ENCODE measurements at places on chromosomes 1 and 21.

GRCh38 chr1:100178091-100178490 is at the start of gene LRRC39:
LRRC39 (minus strand) TSS chr1:100178256; CDS start chr1:100168516, 9,740 bp downstream.
- no peaks in the 10 kb centered on the region for H3K36me3 ChIP-seq
- no peaks in the 10 kb centered on the region for H3K4me1 ChIP-seq
- H3K4me3 ChIP-seq = no peak within 1 kb of the TSS

GRCh38 chr1:33078030-33078591 is 2.8 kb upstream of the AZIN2 start:
- no peak overlapping the region for H3K27ac ChIP-seq
- peaks cover 2% of the 10 kb centered on the region for H3K4me1 ChIP-seq

GRCh38 chr21:33619726-33620125 is 21.8 kb downstream of the CRYZL1 start:
- H3K4me1 ChIP-seq = peaks cover 2% of the 10 kb centered on the region
- no peaks in the 10 kb centered on the region for H3K27me3 ChIP-seq
- no peak for DNase-seq
- peaks cover 5% of the 10 kb centered on the region for H3K36me3 ChIP-seq
- no peak overlapping the region for H3K4me3 ChIP-seq

DNA sequence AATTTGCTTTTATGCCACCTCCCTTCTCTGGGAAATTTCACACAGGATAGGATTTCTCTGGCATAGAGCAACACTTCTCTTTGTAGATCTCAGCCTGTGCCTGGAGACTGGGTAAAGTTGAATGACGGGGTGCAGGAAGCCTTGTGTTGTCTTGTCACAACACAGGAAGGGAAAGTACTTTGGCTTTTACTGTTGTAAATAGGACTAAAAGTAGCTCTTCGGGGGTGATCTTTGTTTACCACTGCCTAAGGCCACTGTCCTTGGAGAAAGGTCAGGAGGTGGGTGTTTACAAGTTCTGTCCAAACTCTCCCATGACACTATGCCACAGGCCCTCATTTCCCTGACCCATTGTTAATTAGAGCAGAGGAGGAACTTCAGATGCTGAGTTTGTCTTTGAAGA is 139.7 kb downstream of the FGGY start:
- H3K36me3 ChIP-seq = no peaks in the 10 kb centered on the region
- no peaks in the 10 kb centered on the region for H3K27me3 ChIP-seq
- H3K27ac ChIP-seq = peak overlapping the region; percentile 14
- peaks cover 12% of the 10 kb centered on the region for H3K4me1 ChIP-seq
- no peak for DNase-seq
- H3K4me3 ChIP-seq = no peak overlapping the region

DNA sequence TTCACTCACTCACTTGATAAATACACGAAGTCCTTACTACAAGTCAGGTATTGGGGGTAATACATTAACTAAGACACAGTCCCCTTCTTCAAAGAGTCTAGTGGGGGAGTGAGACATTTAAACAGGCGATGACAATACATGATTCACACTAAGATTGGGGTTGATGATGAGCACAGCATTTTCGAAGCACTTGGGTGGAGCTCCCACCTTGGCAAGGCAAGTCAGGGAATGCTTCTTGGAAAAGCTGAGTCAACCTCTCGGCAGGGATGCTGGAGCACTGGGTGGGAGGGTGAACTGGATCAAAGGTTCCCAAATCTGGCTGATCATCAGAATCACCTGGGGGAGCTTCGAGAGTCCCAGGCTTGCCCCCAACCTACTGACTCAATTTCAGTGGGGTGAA is 57.9 kb upstream of the ENAH start:
- no peak overlapping the region for H3K4me3 ChIP-seq
- H3K4me1 ChIP-seq = no peaks in the 10 kb centered on the region
- no peak for DNase-seq
- H3K27me3 ChIP-seq = no peaks in the 10 kb centered on the region

GRCh38 chr1:58446368-58446767 is 100.2 kb downstream of the OMA1 start:
- H3K4me3 ChIP-seq = no peak overlapping the region
- H3K27me3 ChIP-seq = no peaks in the 10 kb centered on the region
- no peaks in the 10 kb centered on the region for H3K36me3 ChIP-seq
- H3K4me1 ChIP-seq = peaks cover 12% of the 10 kb centered on the region

GRCh38 chr1:2144501-2145090 is 50.0 kb downstream of the FAAP20 start:
- peak overlapping the region; percentile 18 for H3K4me3 ChIP-seq
- DNase-seq = no peak
- H3K36me3 ChIP-seq = peaks cover 52% of the 10 kb centered on the region
- H3K4me1 ChIP-seq = no peaks in the 10 kb centered on the region
- H3K27me3 ChIP-seq = no peaks in the 10 kb centered on the region

DNA sequence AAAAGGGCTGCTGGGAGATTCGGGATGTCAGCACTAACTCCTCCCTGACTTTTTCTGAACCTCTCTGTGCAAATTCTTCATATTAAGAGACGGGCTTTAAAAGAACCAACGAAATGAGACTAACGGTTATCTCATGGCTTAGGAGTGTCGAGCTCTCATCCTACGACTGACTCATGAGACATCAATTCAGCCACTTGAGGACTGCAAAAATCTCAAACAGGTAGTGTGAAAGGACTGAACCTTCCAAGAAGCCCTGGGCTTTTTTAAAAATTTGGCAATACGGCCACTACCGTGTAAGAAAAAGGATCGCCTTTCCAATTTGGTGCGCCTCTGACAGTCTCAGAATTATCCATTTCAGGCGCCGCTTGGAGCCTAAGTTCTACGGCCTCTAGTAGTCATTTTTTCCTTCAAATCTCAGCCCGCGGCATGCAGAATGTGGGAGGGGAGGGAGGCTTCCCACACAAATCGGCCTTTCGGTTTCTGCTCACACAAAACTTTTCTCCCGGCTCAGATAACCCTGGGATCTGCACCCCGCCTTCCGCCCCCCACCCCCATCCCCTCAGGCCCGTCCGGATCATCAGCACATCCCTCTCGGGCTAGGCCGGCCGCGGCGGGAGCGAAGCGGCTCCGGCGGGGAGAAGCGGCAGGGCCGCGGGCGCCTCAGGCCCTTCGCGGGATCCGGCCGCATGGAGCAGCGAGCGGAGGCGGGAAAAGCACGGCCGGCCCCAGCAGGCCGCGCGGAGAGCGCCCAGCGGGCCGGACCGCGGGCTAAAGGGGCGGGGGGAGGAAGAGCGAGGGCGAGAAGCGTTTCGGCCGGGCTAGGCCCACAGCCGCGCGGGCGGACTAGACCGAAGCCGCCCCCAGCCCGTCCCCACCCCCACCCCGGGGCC is 618 bp downstream of the HNRNPR start:
- no peaks in the 10 kb centered on the region for H3K4me1 ChIP-seq
- H3K36me3 ChIP-seq = no peaks in the 10 kb centered on the region
- H3K4me3 ChIP-seq = peak overlapping the region; percentile 88
- peak; percentile 99 for DNase-seq
